ENCODE measurements at places on chromosomes 4 and X.

- no peak for DNase-seq
Observed at GRCh38 chr4:14125375-14126129, 498.0 kb upstream of the BOD1L1 start.

DNA sequence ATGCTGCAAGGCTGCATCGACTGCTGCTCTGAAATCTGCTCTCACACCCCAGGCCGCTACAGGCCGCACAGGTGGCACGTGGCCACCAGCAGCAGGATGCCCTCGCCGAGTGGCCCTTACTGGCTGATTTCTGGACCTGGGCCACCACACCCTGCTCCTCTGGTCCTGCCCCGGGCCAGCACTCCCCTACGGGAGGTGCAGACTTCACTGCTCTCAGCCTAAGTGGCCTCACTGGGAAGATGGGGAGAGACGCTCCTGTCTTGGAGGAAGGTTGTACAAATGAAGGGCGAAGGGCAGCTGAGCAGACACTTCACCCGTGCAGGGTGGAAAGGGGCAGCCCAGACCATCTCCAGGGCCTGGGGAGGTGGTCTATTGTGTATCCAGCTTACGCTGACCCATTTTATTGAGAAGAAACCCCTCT is 72.5 kb downstream of the ACOX3 start:
- no peak for DNase-seq

DNA sequence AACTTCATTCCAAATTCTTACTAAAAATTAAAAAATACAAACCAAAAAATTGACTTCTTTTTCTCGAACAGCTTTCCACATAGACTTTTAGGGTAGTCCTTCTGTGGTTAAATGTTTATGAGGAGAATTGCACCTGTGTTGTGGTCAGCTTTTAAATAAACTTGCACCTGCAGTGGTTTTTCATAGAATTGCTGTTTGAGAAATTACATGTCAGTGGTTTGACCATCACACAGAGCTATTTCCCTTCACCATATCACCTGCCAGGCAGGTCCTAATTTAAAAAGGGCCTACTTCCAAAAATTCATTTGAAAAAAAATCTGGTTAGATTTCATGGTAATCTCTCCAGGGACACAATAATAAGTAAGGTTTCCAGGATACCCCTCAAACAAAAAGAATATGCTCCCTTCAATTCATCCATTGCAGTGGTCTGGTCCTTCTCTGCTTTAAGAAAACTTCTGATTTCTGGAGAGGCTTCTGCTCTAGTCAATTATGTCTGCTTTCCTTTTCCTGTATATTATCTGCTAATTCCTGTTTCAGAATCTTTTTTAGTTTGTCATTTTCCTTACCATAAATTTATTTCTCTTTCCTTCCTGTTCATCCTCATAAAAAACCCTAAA is 9.8 kb upstream of the UTP3 start:
- no peak for DNase-seq

- DNase-seq = no peak
Observed at GRCh38 chr4:183374950-183375555, 52.8 kb upstream of the CLDN24 start.

DNA sequence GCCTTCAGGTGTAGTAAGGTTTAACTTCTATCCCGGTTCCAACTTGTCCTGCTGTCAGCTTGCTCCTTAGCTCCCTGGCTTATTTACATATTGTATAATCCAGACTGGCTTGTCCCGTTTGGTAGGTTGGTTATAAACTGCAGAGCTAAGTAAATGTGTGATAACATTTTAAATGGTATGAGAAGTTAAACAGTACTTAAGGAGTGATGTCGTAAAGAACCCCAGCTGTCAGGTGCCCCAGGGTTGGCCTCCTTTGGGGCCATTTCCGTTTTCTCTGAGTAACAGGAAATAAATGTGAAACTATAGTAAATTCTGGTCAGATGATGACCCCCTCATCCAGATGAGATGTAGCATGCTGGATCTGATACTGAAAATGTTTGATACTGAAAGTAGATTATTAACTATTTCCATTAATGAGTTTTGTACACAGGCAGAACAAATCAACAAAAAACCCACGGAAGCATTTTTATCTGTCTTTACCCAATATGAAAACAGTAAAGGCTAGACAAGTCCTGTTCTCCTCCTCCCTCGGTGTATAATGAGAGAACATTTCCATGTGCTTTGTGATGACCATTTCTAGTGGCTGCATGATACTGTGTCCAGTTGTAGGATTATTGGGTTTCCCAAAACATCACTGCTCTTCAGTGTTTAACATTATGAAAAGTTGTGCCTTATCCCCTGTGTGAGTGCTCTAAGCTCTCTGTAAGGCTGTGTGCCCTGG is 22.4 kb downstream of the GAB1 start:
- DNase-seq = peak; percentile 88

GRCh38 chrX:68532831-68533533 is 34.1 kb downstream of the YIPF6 start:
- no peak for DNase-seq

- DNase-seq = no peak
Observed at GRCh38 chrX:11420851-11421250, 127.6 kb downstream of the AMELX start.

GRCh38 chrX:68851082-68851481 is 22.3 kb downstream of the EFNB1 start:
- no peak for DNase-seq

GRCh38 chr4:132955146-132955545 is 193.9 kb upstream of the PCDH10 start:
- no peak for DNase-seq

GRCh38 chrX:125507119-125507518 is 187.4 kb downstream of the TEX13C start:
- DNase-seq = peak; percentile 1

DNA sequence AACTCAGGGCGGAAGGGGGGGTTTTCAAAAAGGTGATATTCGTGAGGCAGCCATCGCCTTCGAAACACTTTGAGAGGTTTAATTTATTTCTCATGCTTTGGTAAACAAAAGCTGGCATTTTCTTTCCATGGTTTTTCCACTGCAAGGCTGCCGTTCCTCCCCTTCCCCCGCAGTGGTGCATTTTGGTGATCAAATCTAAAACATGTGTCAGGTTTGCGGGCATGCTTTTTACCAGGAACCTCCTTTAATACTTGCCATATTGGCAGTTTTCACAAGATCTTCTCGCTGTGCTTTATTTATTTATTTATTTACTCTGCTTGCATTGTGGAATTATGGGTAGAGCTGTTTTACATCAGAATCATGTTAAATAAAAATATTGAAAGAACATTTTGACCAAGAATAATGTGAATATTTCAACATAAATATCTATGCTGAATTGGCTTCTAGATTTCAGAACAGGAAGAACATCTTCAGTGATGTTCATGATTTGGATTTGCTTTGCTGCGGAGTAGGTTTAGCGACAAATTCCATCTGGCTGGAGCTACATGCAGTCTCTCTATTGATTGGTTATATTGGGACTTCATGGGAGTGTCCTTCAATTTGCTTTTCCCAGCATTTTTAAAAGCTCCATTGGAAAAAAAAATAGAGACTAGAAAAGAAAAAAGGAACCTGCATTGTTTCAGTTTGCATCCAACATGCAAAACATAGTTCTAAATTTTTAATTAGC is 54.4 kb downstream of the STOX2 start:
- no peak for DNase-seq

DNA sequence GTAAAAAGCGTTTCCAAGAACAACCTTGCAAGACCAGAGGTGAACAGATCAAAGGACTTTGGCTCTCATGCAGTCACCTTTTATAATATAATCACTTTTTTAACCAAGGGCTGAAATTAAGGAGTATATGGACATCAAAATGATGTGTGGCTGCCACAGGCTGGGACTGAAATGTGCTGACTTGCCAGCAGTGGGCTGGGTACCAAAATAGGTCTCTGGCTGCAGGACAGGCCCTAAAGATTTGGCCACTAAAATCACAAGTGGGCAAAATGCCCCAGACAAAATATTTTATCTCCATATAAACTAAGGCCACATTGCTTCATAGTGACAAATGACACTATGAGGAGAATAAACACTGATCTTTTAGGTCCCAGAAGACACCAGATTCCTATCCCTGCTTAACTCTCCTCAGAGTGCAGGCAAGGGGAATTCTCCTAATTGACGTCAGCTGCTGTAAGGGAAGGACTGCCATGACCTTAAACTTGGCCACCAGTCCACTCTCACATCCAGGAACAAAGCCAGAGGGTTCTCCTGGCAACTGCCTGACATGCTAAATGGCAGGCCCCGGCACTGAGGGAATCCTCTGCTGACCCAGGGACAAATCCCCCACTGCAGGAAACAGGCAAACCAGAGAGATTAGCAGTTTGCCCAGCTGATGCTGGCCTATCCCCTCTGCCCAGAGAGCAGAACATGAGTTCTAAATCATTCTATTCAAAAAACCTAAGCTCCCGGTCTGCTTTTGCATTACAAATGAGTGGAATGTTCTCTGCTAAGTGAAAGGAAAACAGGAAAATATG is 155.8 kb downstream of the PPP3CA start:
- no peak for DNase-seq

GRCh38 chr4:56626963-56627362 is 54.1 kb downstream of the HOPX start:
- no peak for DNase-seq

DNA sequence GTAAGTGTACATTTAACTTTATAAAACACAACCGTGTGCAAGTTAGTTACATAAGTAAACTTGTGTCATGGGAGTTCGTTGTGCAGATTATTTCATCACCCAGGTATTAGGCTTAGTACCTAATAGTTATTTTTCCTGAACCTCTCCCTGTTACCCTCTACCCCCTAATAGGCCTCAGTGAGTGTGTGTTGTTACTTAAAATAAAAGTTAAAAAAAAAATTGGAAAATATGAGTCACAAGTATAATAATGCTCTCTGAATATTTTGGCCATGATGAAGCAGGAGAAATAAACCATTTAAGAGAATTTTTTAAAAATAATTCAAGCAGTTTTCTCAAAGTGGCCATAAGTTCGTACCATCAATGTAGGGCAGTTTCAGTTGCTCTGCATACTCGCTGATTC is 105.1 kb upstream of the GRID2 start:
- no peak for DNase-seq

DNA sequence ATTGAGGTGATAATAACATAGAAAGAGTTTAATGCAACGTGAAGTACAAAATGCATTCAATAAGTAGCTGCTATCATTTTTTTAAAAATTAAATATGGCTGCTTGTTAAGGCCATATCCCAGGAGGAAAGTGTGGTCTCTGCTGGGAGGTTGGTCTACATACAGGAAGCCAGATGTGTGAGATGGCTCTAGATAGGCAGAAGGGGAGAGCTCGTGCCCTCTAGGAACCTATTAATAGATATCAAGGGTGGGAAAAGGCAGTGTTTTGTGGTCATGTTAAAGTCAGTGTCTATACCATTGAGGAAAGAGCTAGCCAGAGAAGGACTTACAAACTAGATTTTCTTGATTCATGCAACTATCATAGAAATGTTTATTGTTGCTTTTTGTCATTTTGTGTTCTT is 140.5 kb downstream of the KLHL8 start:
- no peak for DNase-seq

GRCh38 chr4:84529169-84529751 is 30.2 kb upstream of the NKX6-1 start:
- peak; percentile 41 for DNase-seq

- no peak for DNase-seq
Observed at GRCh38 chr4:6154875-6155274, 45.5 kb downstream of the JAKMIP1 start.

DNA sequence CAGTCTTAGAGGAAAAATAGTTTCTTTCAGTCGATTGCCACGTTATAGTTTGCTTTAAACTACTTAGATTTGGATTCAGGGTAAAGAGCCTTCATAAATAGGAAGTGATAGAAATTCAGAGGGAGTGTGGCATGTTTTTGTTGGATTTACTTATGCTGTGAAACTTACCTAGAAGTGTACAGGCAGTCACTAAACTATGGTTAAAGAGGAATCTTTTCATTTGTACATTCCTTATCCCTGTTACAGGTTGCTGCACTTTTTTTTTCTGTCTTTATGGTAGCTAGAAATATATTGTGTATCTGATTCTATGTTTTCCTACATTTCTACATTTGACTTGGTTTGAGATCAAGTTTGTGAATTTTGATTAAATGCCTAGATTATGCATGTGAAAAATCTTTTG is 19.1 kb downstream of the WWC2 start:
- no peak for DNase-seq

DNA sequence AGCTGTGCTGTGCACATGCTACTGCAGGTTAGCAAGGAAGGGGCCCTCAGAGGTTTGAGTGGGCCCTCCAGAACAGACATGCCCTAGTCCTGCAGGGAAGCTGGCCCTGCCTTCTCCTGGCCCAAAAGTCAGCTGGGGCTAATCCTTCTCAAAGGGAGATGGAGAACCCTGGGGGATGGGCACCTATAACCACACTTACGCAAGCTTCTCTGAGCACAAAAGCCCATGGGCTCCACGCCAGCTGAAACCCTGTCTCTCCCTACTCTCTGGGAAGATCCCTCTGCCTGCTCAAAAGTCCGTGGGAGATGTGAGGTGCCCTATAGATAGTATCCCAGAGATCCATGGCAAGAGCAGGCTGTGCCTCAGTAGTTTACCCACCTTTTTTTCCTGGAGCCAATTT is 58.9 kb upstream of the DKK2 start:
- no peak for DNase-seq

DNA sequence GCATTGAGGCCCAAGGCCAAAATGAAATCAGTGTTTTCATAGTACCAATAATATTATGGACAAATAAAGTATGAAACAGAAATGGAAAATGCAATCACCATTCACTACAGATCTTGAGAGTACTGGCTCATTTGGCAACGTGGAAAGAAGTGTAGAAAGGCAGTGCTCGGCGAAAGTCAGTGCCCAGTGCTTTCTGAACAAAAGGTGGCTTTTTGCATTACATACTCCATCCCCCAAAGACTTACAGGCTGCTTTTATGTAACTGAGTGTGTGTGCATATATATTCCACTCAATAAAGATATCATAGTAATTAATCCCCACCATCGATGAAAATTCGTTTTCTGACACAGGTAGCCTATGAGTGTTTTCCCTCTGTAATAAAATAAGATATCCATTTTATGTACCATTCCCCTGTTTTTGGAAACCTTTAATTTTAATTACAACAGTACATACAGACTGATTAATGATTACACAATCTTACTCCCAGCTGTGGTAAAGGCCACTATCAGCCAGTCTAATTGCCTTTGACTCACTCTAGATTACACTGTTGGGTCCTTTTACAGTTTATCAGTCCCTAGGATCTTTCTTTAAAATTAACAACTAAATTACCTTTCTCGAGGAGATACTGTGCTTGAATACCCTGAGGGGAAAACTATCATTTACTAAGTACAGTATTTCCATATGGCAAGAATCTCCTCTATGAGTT is 65.9 kb downstream of the MAD2L1 start:
- no peak for DNase-seq

DNA sequence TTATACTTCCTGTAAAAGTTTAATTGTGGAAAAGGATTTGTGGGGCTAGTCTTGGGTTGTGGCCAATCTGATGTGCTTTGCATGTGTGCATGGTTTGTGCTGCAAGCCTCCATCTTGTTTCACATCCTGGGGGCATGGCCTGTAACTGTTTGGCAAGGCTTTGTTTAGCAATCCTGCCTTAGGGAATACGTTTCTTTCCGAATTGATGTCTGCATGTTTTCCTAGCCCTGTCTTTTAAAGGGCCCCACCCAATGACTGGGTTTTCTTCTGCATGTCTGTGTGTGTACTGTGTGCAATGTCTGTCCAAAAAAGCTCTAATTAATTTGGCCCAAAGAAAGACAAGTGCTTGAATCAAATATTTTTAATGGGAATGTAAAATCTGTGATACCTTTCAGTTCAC is 74.6 kb upstream of the MID1IP1 start:
- no peak for DNase-seq

All from kidney capillary endothelial cell (primary cell).